ENCODE measurements at places on chromosomes 12 and 14.

GRCh38 chr14:31297701-31298344, 90.2 kb upstream of the HECTD1 start:
- DNase-seq = no peak

- no peak for DNase-seq
Observed at GRCh38 chr12:52772772-52773171, 4.4 kb downstream of the KRT76 start.

GRCh38 chr14:30005114-30005808, 77.6 kb upstream of the PRKD1 start:
- no peak for DNase-seq

DNA sequence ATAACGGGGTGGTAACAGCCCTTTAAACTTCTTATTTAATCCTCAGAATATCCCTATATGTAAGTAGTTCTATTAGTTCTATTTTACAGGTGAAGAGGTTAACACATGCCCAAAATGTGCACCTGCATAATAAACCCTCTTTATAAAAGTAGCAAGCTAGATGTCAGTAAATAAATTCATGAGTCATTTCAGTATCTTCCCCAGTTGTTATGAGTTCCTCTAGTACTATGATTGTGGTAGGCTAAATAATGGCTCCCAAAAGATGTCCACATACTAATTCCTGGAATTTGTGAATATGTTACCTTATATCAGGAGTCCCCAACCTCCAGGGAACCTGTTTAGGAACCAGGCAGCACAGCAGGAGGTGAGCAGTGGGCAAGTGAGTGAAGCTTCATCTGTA, 106.5 kb downstream of the TMTC3 start:
- DNase-seq = no peak

DNA sequence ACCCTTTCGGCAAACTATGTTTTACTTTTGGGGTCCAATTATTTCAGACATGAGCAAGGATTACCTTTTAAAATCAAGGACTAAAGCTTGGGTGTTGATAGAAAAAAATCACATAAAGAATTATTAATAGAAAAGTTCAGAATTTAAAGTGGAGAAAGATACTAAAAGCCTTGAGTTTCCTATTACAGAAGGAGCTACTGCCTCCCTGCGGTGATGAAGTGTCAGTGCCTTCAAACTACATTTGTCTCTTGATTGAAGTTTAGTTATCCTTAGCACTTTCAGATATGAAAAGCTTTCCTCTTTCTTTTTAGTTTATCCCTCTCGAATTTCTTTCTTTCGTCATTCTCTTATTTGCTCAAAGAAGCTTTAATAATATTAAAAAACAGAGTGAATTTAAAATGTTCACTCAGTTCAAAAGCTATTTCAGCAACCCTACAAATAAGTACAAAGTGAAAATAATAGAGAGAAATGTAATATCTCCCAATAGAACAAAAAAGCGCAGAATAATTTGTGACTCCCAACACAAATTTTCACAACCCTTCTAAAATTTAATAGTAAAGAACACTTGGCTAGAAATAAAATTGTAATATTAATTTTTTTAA, 87.6 kb downstream of the SEC23A start:
- no peak for DNase-seq

GRCh38 chr14:47744155-47744554, 68.8 kb upstream of the MDGA2 start:
- no peak for DNase-seq

- DNase-seq = no peak
Observed at GRCh38 chr14:76918782-76919394, 92.7 kb downstream of the LRRC74A start.

GRCh38 chr12:94042321-94042720, 106.1 kb upstream of the PLXNC1 start:
- DNase-seq = no peak

DNA sequence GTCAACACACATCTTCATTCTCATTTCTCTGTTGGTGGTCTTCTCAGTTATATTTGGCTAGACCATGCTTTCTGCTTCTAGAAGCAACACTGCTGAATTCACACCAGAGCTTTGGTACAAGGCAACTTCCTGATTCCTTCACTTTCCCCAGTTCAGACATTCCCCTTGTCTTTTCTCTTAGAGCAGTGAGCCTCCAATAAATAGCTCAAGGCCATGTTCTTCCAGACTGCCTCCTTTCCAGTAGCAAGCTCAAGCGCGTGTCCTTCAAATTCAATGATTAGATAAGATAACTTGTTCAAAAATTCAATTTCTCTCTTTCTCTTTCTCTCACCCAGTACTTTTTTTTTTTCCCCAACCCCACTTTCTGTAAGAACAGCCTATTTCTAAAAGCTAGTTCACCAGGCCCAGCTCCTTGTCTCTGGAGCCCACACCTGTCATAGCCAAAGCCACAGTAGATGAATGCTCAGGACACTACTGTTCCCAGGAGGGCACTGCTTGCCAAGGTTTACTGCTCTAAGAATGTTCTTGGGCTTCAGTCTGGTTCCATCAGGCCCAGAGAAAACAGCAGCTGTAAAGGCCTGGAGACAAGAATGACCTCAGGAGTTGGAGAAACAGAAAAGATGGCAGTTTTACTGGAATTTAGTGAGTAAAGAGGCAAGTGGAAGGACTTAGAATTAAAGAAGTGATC, 17.7 kb downstream of the TBK1 start:
- no peak for DNase-seq

DNA sequence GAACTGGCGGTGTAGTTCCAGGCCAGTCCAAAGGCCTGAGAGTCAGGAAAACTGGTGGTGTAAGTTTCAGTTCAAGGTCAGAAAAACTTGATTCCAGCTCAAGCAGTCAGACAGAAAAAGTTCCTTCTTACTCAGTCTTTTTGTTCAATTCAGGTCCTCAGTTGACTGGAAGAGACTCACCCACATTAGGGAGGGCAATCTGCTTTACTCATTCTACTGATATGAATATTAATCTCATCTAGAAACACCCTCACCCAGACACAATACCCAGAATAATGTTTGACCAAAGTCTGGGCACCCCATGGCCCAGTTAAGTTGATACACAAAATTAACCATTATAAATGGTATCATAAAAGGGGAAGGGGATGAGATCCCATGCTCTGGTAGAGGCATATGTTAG, 50.1 kb upstream of the LTA4H start:
- DNase-seq = no peak

- DNase-seq = peak; percentile 38
Observed at GRCh38 chr12:93790472-93791152, 113.4 kb downstream of the CRADD start.

GRCh38 chr12:111984820-111985219, 28.1 kb downstream of the TMEM116 start:
- DNase-seq = no peak

- DNase-seq = no peak
Observed at GRCh38 chr12:27657296-27657695, 39.0 kb upstream of the REP15 start.

GRCh38 chr12:46071335-46071734, 81.0 kb upstream of the SCAF11 start:
- DNase-seq = no peak

- DNase-seq = no peak
Observed at GRCh38 chr12:126570566-126570965, 1505.3 kb downstream of the AACS start.

GRCh38 chr12:84636801-84637290, 275.8 kb downstream of the SLC6A15 start:
- no peak for DNase-seq

GRCh38 chr12:7959701-7960121, 23.7 kb upstream of the SLC2A3 start:
- peak; percentile 4 for DNase-seq

- no peak for DNase-seq
Observed at GRCh38 chr12:968545-968944, 19.1 kb upstream of the RAD52 start.

GRCh38 chr12:57694459-57695019, 607 bp downstream of the OS9 start:
- DNase-seq = peak; percentile 6

- no peak for DNase-seq
Observed at GRCh38 chr12:54486173-54486867, 11.2 kb upstream of the NCKAP1L start.

DNA sequence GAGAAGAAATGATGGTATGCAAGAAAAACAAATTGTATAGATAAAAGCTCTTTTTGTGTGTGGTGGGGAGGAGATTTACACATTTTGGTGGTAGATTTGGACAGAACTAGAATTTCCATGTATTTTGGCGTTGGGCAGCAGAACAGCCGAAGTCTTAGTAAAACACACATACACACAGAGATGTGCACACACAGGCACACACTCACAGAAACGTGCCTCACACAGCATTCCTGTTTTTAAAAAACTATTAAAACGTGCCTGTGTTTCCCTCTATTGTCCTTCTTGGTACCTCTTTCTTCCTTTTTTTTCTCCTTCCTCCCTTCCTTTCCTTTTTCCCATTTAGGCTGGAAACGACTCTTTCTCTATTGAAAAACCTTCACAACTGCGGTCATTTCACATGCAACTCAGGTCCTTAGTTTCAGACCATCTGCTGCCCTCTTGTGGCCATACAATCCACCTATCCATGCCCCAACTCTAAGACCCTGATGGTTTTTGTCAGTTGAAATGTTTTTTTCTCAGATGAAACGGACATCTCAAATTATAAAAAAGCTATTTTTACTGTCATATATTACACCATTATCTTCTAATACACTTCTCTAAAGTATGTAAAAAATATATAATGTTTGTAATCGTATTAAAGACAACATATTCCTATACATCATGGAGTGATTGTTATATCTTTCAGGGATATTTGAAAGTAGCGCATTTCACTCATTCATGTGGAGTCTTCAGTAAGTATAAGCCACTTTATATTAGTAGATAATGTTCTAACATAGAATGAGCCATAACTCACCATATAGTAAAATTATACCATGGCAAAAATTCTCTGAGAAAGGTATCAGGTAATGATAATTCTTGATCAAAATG, 386.7 kb upstream of the NOVA1 start:
- DNase-seq = no peak

GRCh38 chr14:28375295-28375694, 391.3 kb upstream of the FOXG1 start:
- no peak for DNase-seq

DNA sequence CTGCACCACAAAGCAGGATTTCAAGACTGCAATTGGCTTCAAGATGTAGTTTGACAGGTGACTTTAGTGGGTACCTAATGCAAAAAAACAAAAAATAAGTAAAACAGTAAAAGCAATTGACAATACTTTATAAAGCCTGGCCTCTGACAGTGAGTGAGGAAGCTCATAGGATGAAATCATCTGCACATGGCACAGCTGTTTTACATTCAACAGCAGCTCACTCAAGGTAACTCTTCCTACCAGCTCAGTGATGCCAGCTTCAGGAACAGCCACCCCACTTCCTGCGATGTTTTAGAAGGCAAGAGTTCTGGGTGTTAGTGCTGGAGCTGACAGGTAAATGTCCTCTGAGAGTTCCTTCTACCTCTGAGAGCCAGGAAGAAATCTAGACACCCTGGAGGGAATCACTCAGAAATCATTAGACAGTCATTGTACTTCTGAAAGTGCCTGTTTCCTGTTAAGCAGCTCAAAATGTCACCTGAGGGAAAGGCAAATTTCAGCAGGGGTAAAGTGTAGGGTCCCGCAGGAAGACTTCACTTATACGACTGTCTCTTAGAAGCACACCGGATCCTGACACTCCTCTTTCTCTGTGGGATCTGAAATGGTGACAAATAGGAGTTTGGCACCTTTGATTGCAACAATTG, 99.9 kb downstream of the FOXN3 start:
- DNase-seq = no peak

GRCh38 chr14:68543516-68543915, 249.4 kb downstream of the ZFP36L1 start:
- DNase-seq = no peak

GRCh38 chr12:78146365-78146772, 315.7 kb downstream of the NAV3 start:
- DNase-seq = no peak

DNA sequence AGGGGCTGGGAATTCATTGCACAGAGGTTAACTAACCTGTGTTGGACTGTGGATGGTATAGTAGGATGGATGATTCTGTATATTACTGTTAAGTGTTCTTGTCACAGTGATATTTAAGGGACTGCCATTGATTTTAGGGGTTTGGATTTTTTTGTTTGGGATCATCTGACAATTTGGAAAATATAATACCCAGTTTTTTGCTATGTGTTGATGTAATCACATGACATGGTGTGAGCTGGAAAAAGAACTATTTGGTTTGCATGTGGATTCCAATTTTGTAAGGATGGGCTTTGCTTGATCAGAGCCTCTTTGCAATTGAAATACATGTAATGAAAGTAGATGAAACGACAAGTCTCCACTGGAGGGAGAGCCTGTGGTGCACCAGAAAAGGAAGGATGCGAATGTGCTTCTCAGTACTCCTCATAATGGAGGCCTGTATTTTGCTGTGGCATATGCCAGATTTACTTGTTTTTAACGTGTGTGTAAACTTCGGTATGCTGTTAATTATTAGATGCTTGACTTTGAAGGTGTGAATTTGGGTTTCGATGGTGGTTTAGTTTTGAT, 2.7 kb downstream of the DYRK2 start:
- peak; percentile 25 for DNase-seq

DNA sequence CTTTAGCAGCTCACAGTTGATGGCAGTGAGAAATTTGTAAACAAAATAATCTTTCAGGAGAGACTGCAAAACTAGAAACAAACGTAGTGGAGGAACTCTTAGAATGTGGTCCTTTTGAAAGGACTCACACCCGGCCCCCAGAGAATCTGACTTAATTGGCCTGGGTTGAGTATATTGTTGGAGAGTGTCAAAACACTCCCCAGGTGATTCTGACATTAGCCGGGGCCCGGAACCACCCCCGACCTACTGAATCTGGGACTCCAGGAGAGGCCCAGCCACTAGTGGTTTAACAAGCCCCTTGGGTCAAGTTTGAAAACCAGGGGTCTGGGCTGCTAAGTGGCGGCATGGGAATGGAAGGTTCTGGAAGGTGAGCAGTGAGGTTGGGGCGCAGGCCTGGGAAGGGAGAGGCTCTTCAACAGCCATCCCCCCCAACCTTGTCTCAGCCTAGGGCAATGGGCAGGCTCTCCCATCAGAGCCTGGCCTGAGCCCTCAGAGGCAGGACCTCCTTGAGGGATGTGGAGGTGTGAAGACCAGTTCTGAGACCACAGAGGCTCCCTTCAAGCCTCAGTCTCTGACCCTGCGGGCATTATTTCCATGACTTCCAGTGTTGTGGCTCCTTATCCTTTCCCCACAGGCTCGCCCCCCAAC, 1.1 kb upstream of the ELK3 start:
- no peak for DNase-seq

DNA sequence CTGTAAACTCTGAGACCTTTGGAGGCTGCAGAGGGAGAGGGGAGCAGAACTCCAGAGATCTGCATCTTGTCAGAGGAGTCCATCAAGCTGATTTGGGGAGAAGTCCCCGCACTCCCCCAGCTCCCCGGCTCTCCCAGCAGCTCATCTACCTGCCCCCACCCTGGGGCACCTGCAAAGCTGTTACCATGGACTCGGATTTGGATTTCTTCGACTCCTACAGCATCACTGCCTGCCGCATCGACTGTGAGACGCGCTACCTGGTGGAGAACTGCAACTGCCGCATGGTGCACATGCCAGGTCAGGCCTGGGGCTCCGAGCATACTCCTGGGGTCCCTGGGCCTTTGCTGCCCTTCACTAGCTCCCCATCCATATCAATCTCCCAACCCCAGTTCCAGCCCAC, 6.9 kb upstream of the SMARCD1 start:
- no peak for DNase-seq

- DNase-seq = no peak
Observed at GRCh38 chr12:57215065-57215464, 1.5 kb upstream of the NXPH4 start.

All from activated CD4-positive, alpha-beta T cell treated with anti-CD3 and anti-CD28 coated beads, Interleukin-2, amount 50 U/mL, for 24 hours (primary cell).